ENCODE measurements at places on chromosomes 11 and 22.

DNA sequence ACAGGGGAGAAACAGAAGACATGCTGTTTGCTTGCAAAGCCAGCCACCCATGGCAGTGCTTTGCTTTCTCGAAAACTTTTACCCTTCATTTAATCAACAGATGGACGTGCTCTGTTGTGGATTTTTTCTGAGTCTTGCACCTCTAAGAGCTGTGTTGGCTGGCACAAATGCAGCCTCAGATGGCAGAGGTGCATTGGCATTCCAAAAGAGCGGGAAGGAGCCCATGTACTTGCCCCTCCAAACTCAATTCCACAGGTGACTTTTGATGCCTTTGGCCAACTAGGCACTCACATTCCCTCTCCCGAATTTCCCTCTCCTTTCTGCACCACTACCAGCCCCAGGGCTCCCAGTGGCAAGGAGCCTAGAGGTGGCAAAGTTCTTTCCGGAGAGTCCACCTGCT, 1.2 kb downstream of the KIRREL3 start:
- no peak for DNase-seq

GRCh38 chr11:9525116-9525515, 48.4 kb upstream of the WEE1 start:
- no peak for DNase-seq

GRCh38 chr11:74672332-74672955, 58.8 kb downstream of the CHRDL2 start:
- DNase-seq = peak; percentile 8

- no peak for DNase-seq
Observed at GRCh38 chr11:113629562-113629961, 76.5 kb downstream of the TMPRSS5 start.

GRCh38 chr11:11798586-11799438, 43.0 kb upstream of the USP47 start:
- DNase-seq = peak; percentile 64

DNA sequence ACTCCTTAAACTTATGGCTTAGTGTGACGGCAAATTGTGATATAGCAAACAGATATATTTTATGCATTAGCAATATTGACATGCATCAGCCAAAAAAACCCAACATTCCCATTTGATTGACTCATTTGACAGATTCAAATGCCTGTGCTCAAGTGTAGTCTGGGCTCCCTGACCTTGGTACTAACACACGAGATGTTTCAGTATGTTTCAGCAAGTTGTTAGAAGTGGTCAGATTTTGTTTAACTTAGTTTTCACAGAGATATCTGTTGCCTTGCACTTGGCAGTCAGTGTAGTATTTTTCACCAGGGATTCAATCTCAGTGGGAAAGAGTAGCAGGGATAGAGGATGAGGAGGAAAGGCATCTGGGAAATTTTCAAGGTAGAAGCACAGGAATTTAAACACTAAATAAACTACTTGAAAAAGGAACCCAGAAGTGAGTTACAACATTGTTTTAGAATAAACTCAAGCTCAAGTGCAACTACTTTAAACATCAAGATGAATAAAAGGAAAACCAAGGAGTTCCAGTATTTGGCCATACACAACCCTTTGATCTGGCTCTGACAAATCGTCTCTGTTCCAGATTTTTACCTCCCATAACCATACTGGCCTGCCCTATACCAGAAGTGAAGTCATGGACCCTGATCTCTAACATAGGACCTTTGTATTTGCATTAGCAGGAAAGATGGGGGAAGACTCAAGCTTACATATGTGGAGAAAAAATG, 56.5 kb upstream of the BLID start:
- DNase-seq = no peak

GRCh38 chr11:8286886-8287285, 23.2 kb upstream of the LMO1 start:
- no peak for DNase-seq

DNA sequence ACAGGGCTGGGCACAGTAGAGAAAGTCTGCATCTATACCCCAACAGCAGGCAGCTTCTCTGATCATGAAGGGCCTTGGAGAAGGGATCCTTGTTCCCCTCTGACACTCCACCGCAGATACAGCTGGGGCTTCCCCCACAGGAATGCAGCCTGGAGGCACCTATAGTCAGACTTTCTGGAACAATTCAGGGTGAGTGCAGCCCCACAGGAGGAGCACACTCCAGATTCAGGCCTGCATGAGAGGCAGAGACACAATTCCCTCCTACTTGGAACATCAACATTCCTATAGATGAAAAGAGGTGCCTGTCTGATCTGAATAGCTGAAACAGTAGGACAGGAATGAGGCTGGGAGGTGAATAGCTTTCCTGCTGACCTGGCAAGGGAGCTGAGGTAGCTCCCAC, 1298.0 kb upstream of the CNTN5 start:
- DNase-seq = no peak

DNA sequence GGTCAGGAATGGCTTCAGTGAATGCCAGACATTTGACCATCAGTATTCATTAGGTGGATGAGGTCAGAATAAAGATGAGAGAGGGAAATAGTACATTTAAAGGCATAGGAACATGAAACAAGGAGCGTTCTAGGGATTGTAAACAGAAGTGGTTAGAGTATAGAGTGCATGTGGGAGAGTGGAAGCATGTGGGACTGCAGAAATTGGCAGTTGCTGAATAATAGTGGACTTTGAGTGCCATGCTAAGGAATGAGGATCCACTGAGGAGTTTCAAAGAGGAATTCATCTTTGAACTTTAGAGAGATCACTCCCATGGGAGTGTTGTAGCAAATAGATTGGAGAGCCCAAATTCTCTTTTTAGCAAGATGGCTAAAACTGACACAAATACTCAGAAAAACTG, 7.9 kb downstream of the RNF169 start:
- no peak for DNase-seq

DNA sequence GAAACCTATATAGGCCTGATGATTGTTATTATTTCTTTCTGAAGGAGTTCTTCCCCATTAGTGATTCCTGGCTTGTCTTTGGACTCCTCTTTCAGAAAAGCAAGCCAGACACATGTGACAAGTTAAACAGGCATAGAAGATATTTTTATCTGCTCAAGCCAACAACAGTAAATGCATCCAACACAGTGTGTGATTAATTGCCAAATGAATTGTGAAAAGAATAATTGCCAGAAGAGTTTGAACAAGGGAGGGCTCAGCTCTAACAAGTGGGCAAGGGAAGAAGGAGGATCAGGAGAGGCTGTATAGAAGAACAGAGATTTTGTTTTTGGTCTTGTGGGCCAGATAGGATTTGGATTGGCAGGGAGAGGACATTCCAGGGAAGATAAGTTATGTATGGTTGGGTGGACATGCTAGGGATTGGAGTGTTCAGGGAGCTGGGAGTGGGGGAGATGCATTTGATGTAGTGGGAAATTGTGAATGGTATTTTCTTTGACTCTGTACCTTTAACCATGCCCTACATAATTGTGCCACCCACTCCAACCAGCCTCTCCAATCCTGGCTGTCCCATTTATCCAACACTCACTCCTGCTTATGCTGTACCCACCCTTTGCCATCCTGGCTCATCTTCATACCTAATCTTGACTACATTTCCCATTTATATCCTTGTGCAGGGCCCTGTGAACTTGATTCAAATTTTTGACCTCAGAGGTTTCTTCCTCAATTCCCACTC, 172.8 kb downstream of the RRAS2 start:
- DNase-seq = no peak

DNA sequence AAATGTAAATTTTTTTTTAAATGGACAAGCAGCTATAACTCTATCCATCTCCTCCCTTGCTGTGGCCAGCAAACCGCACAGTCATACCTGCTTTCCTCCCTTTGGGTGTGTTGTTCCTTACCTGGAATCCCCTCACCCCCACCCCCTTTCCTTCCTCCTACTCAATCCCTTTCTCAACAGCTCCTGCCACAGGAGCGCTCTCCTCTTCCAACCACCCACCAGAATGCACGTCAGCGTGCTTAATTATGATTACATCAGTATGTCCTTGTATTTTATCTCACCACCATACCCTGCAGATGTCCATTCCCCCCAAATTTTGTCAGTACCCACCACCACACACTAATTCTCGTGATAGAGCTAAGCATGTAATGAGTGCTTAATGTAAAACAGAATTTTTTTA, 60.9 kb upstream of the LMO2 start:
- DNase-seq = no peak

GRCh38 chr11:115720602-115721245, 216.5 kb upstream of the CADM1 start:
- DNase-seq = no peak

DNA sequence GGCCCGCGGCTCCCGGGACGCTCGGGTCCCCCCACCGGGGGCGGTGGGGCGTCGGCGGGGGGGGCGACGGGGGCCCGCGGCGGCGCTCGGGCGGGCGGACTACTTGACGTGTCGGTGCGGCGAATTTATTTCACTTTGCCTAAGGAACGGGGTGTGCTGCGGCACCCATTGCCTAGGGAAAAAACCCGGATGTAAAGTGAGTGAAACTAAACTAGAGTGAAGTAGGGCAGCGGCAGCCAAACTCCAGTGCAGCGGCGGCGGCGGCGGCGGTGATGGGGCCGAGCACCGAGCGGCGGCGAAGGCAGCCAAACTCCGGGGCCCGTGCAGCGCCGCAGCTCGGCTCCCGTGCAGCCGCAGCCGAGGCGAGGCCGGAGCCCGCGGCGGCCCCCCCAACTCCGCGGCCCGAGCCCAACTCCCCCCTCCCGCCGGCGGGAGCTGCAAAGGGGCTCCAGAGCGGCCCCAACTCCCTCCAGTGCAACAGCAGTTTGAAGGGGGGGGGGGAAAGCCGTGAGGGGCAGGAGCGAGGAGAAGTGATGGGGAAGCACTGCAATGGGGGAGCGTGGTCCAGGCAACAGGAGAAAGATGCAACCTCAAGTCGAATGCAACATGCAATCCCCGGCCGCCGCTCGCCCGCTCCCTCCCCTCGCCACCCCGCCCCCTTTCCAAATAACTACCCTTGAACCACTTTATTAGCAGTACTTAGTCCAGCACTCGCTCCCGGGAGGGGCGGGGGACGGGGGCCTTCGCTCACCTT, 647 bp upstream of the PHF21A start:
- peak; percentile 69 for DNase-seq

- no peak for DNase-seq
Observed at GRCh38 chr11:134390706-134391569, 21.1 kb downstream of the B3GAT1 start.

- DNase-seq = no peak
Observed at GRCh38 chr11:121723246-121723741, 270.5 kb upstream of the SORL1-AS1 start.

GRCh38 chr22:17269607-17270261, 50.5 kb upstream of the ADA2 start:
- no peak for DNase-seq

- DNase-seq = no peak
Observed at GRCh38 chr22:47209040-47209514, 446.6 kb downstream of the TBC1D22A start.

- no peak for DNase-seq
Observed at GRCh38 chr22:24410110-24410856, 17.1 kb upstream of the ADORA2A start.

DNA sequence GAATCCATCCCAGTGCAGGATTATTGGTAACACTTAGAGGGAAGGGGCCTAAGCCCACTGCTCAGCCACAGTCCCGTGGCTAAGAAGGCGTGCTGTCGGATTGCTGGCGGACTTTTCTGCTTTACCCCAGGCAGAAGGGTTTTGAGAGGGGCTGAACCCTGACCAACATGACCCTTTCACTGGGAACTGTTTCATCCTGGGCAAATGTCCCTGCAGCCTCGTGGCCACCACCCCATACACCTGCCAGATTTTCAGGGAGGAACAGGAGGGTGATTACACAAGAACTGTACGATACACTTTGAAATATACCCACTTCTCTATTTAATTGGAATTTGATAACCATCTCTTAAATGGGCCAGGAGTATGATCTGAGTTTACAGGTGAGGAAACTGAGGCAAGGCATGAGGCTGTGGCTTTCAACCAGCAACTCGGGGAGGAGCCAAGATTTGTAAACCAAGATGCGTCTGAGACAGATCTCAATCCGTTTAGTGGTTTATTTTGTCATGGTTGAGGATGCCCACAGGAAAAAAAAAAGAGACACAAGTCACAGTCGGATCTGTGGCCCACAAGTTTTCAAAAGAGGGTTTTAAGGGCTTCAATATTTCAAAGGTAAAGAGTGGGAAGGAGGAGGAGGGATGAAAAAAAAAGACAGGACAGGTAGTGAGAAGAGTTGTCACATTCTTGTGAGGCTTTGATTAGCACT, 6.1 kb upstream of the APOL3 start:
- DNase-seq = no peak

DNA sequence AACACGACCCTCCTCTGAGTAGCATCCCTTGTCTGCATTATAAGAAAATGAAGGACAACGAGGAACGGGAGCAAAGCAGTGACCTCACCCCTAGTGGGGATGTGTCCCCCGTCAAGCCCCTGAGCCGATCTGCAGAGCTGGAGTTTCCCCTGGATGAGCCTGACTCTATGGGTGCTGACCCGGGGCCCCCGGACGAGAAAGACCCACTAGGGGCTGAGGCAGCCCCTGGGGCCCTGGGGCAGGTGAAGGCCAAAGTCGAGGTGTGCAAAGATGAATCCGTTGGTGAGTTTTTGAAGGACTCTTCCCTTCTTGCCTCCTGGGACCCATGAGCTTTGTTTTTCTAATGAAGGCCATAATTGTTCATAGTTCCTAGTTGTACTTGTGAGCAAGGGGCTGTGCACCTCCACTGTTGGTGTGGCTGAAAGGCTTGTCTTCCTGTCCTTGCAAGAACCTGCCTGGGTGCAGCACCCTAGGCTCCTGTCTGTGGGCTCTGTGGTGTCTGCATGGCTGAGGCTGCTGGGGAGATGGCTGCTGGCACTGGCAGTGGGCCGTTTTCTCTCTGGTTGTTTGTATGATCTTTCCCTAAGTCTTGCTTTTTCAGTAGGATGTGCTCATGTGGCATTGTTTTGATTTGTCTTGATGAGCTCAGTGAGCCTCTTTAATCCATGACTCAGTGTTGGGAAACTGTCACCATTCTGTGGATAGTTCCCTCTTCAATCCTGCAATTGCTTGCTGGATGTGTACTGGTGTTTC, 10.1 kb downstream of the DGCR8 start:
- no peak for DNase-seq
